Stimulated activated CD8-positive, alpha-beta memory T cell treated with anti-CD3 and anti-CD28 coated beads, Interleukin-4, amount 100 ng/mL, for 24 hours (primary cell): ENCODE measurements at places on chromosomes 7 and 10.

DNA sequence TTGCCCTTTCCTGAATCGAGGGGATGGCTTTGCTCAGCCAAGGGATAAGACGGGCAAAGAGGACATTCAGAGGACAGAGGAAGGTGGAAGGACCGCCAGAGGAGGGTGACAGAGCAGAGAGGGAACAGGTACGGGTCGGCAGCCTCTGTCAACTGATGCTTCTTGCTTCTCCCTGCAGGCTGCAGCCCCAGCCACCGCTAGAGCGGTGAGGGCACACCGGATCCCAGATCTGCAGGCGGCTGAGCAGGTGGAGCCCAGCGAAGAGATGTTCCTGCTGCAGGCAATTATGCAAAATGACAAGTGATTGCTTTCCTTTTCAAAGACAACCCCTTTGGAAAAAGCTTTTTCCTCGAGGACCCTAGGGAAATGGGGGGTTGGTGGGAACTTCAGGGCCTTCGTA, 181.9 kb upstream of the ANKRD30A start:
- DNase-seq = no peak

DNA sequence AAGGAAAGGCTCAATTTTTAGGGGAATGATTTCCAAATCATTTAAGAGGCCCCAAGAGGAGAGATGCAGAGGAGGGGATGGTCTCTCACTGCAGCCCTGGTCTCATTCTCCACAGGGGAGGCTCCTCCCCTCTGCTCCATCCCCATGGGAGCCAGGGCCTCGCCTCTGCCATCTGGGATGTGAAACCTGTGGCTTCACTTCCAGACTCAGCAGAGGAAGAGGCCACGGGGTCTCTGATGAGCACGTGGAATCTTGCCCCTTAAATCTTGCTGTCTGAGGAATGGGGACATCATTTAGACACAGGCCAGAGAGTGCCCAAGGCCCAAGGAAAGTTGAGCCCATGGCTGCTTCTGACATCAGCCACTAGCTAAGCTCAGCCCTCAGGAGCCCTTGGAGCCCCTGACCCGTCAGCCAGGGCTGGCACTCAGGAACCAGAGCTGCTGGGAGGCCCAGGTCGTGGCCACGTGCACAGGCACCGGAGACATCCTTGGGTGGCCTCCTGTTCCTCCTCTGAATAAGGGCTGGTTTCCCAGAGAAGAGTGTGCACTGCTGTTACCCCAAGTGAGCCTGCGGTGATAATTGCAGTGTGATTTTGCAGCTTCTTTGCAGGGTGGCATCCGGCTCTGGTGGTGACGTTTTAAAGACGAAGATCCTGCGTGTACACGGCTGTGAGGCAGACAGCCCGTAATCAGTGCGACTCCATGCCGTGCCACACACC, 50.5 kb downstream of the VIPR2 start:
- DNase-seq = no peak

DNA sequence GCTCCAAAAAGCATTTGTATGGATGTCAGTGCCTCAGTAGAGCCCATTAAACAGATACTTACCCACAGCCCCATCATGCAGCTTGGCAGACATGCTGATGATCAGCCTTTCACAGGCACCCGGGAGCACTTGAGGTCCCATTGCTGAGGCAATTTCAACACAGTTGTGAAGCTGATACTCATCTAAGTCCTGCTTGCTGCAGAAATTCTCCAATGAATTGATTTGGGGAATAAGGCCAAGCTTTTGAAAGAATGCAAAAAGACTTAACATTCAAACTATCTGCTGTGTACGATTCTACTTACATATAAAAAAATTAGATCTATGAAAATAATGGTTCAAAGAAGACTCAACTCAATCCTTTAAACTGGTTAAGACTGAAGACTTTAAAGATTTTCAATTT, 60.5 kb downstream of the LAMB4 start:
- no peak for DNase-seq

DNA sequence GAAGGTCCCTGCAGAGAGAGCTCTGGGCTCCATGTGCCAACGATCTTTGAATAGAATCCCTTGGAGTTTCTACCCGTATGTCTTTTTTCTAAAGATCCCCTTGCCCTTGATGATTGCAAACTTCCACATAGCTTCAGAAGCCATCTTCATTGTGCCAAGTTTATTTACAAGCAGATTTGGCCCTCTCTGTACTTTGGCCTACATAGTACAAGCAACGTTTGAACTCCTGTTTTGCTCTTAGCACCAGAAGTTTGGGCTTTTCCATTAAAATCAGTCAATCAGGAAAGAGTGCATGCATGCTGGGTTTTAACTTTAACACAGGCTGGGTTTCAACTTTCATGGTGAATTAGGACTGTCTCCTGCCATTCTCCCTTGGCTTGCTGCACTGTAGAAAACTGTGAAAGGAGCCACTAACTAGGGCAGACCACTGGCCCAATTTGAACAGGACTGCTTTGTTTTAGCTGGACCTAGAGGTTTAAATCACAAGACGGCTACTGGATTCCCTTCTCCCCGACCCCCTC, 557.6 kb upstream of the GALNT17 start:
- no peak for DNase-seq

GRCh38 chr10:62437696-62438095, 63.5 kb downstream of the ZNF365 start:
- DNase-seq = no peak

GRCh38 chr7:159271781-159272180, 127.1 kb upstream of the VIPR2 start:
- DNase-seq = no peak

DNA sequence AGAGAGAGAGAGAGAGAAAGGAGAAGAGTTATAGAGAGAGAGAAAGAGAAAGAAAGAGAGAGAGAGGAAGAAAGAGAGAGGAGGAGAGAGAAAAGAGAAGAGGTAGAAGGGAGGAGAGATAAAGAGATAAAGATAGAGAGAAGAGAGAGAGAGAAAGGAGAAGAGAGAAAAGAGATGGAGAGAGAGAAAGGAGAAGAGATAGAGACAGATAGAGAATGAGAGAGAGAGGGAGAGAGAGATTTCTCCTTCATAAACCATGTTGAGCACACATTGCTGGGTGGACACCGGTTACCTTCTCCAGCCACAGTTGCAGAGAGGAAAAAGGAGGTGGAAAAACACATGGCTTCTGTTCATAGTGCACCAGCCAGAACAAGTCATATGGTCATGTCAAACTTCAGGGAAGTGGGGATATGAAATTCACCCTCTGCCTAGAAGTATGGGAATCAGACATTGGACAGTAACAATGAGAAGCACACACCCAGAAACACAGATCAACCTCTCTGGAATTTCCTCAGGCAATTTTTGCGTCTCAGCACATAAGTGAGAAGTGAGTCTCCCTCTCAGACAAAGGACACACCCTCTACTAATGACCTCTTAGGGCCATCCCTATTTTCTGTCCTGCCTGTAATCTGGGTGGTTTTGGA, 172.5 kb upstream of the SVIL start:
- DNase-seq = no peak

DNA sequence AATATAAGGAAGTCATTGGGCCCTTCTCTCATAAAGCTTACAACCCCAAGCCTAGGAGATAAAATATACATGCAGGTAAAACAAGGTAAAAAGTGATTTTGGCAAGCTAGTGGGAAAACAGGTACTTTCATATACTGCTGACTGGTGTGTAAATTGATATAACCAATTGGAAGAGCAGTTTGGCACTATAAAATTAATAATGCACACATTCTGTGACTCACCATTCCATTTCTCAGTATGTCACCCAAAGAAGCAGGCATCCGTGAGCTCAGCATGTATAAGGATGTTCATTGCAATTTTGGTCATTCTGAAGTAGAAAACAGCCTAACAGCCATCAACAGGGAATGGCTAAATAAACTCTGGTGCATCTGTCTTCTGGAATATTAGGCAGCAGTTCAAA, 2.9 kb downstream of the MACROH2A2 start:
- no peak for DNase-seq

DNA sequence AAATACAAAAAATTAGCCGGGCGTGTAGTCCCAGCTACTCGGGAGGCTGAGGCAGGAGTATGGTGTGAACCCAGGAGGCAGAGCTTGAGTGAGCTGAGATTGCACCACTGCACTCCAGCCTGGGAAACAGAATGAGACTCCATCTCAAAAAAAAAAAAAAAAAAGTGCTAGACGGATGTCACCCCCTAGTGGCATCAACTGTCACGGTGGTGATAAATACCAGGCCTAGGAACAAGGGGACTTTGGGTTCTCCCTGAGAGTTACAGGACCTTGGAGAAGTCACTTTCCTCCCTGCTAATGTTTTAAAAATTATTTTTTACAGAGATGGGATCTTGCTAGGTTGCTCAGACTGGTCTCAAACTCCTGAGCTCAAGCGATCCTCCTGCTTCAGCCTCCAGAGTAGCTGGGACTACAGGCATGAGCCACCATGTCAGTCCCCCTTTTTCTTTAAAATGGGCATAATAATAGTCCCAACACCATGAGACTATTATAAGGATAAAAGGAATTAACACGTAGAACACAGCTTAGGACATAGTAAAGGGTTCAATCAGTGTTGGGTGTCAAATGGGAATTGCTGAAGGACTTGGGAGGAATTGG, 2.6 kb upstream of the TMEM130 start:
- no peak for DNase-seq

DNA sequence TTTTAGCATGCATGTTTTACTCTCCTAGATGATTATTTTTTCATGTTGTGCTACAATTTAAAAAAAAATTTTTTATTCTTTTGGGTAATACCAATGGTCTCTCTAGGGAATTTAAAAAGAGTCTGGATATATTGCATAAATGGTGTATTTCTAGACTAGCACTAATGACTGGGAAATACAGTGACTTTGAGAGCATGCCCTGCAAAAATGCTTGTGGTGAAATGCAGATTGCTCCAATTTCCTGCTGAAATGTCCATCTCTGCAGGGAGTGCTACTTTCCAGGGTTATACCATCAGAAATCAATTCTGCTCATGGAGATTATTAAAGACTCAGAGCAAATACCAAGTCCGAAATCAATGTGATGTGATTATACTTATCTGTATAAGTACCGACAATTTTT, 186.1 kb downstream of the PRKG1 start:
- no peak for DNase-seq

- DNase-seq = no peak
Observed at GRCh38 chr7:133650487-133651300, 397.8 kb downstream of the EXOC4 start.

DNA sequence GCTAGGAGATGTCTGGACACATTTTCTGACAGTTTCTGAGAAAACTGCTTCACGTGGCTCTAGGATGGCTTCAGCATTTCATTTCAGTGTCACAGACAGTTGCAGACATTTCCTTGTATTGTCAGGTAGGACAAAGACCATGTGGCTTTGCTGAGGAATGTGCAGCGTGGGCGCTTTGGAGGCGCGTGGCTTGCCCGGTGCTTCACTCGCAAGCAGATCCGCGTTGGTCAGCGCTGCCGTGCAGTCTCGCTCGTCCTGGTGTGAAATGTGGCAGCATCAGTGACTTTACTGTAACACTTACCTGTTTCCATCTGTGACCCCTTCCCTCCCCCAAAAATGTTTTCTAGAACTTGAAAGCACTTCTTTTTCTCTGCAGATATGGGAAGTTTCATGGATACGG, 340.5 kb downstream of the SDK1 start:
- DNase-seq = no peak
